ENCODE measurements at places on chromosomes 4 and X. TPM values are rescaled to one million over a fixed set of nuclear protein-coding genes. Genes with fewer than 3 reads are reported as not detected.

GRCh38 chrX:104902070-104902469 is 318.4 kb downstream of the TEX13A start:
- DNase-seq = no peak

The TBC1D8B gene
- total RNA-seq = 12.8 TPM

The GPR119 gene
- not detected for total RNA-seq

DNA sequence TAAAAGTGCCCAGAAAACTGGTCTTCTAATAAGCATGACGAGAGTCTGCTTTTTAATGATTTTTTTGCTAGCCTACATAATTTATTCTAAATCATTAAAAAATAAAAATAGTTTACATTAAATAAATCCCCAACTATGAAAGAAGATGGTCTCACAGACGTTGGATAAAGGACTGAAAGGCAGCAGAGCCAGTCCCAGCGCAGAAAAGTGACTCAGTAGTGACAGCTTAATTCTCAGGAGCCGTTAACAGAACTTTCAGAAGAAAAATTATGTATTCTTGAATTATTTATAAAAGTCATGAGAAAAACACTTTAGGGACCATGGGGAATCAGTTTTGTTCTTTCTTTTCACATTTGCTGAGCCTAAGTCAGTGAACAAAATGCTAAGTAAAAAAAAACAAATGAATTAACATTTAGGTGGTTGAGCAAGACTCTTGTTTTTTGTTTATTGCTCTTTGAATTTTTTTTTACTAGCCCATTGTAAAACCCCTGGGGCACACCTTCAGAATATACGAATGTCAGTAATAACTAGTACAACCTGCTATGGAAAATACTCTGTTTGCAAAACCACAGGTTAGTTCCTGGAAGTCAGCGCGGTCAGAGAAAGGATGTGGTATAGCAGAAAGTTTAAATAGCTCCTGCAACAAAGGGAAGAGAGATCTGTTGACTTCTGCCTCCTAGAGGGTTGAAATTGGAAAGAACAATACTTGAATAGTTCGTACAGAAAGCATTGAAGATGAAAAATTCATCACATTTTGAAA is 50.4 kb upstream of the CCDC160 start:
- DNase-seq = no peak

The S100P gene
- total RNA-seq = 7.2 TPM

The KDR gene
- 42.1 TPM for total RNA-seq

The PLXNB3 gene
- total RNA-seq = 18.7 TPM

- DNase-seq = no peak
Observed at GRCh38 chr4:15478724-15479088, 9.0 kb downstream of the CC2D2A start.

- peak; percentile 92 for DNase-seq
Observed at GRCh38 chrX:118495061-118495921, at the start of gene DOCK11. Gene DOCK11 (plus strand): TSS chrX:118495815. CDS start chrX:118495972, 157 bp downstream.

The KLKB1 gene
- total RNA-seq = 2.2 TPM

DNA sequence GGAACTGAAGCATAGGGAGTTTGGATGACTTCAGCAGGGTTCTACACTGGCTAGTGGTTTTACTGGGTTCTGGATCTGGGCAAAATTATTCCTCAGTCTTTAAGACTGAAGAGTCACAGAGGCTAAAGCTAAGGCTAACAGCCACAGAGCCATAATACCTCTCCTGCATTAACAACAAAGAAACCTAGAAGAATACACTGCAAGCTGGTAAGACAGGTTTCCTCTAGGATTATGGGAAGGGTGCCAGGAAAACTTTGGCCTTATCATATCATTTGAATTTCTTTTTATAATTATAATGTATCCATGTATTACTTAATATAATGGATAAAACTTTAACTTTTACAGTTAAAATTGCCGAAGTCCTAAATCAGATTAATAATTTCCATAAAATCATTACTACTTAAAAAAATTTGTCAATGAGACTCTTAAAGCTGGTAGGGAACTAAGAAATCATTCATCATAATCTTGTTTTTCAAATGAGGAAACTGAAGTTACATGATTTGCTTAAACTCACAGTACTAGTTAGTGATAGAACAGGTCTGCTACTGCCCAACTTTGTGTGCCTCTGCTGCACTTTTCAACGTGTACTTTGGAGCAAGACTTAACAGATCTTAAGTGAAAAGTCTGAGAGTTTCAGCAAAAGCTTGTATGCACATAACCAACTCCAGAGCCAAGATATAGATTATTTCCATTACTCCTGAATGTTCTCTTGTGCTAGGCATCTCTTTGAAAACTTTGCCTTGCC is 24.2 kb upstream of the PGRMC2 start:
- no peak for DNase-seq

- no peak for DNase-seq
Observed at GRCh38 chr4:183626168-183626567, 32.8 kb downstream of the RWDD4 start.

The BEX3 gene
- 83.7 TPM for total RNA-seq

GRCh38 chr4:21097026-21097425 is 396.8 kb downstream of the PACRGL start:
- DNase-seq = no peak

The KIT gene
- 9.6 TPM for total RNA-seq

DNA sequence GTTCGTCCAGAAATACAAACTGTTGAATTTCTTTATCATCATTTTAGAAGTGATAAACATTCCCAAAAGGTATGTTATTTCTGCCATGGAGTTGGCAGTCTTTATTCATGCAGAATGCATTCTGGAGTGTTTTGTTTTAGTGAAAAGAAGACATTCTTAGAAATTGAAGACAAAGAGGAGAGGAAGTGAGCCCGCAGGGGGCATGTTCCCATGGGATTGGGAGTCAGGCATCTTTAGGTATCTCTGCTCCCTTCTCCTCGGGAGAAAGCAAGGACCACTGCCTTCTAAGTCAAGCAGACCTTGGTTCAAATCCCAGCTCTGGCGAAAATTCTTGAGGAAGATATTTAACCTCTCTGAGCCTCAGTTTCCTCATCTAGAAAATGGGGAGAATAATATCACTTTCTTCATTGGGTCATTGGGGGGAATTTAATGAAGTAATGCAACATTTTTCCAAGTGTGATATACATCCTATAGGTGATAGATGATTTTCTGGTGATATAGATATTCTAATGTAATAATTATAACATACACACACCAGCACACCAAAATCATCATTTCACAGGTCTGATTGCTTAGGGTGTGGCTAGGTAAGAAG is 26.5 kb upstream of the CHRNA9 start:
- DNase-seq = no peak

The PNMA3 gene
- total RNA-seq = 0.57 TPM

DNA sequence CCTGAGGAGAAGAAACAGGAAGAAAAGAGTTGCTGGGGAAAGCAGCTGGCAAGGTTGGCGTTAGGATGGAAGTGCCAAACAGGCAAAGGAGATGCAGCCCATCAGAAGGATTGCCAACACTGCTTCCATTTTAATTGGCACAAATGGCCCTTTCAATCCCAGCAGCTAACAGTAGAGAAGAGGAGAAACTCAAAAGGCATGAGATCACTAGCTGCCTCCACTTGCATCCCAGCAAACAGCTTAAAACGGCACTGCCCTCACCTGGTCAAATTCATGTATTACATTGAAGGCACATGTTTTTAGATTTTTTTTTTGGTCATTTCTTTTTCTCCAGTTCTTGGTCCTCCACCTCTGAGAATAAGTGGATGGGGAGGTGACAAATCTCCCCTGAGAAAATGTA is 14.9 kb upstream of the LOC101059915 start:
- DNase-seq = no peak

The FABP2 gene
- total RNA-seq = not detected

DNA sequence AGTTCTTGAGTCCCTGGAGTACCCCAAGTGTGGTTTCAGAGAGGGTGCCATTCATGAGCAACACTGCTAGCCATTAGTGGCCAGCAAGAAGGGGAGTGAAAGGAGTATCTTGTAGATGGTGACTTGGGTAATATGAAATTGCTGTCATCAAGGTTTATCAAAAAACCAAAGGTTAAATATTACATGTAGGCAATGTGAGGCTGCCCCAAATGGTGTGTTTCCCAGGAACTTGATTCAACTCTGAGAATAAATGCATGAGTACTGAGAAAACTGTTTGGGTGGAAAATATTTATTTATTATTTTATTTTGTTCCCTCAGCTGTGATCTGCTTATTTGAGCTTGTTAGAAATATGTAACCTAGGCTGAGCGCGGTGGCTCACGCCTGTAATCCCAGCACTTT is 55.7 kb downstream of the AFF1 start:
- no peak for DNase-seq

The METAP1 gene
- total RNA-seq = 61.4 TPM

- DNase-seq = no peak
Observed at GRCh38 chrX:16067886-16068515, 55.4 kb upstream of the GRPR start.

DNA sequence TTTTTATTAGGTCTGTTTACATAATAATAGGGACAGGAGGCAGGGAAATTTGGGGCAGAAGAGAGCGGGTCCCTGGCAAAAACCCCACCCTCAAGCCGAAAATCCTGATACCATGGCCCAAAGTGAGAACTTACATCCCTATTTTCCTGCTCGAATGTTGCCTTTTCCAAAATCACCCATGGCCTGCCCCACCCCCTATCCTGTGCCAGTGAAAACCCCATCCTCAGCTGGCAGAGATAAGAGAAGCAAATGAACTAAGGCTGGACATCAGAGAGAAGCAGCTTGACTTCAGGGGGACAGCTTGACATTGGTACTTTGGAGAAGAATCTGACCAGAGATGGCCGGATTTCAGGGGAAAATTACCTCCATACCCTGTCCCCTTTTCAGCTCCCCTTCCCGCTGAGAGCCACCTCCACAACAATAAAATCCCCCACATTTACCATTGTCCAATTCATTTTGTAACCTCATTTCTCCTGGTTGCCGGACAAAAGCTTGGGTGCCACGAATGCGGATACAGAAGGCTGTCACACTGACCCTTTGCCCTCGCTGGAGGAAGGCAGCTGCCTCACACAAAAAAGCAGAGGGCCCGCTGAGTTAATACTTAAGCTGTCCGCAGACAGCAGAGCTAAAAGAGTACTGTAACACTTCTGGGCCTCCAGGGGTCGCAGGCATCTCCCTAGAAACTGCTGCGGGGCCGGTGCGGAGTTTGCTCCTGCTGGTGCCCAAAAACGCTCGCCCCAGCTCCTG is 196.2 kb downstream of the SNCA start:
- no peak for DNase-seq

The TMEM144 gene
- 18.9 TPM for total RNA-seq

DNA sequence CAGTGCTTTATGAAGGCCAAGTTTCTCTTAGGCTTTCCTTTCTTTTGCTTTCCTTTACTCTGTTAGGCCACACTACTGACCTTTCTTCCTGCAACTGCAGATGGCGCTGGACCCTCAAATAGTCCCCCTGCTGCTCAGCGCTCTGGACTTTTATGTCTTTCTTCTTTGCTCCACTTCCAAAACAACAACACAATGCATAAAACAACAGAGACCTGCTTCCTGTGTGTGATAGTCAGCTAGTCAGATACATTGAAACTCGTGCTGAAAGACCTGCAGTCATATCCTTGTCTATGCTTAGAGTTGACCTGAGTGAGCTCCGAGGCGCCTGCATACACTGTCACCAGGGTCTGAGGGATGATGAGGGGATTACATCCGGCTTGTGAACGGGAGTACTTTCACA is 108.9 kb upstream of the TEX13D start:
- DNase-seq = no peak

The ZNF595 gene
- 23.7 TPM for total RNA-seq

The MAPK10 gene
- total RNA-seq = 12.4 TPM

- no peak for DNase-seq
Observed at GRCh38 chrX:136211766-136212556, 39.2 kb downstream of the MAP7D3 start.

DNA sequence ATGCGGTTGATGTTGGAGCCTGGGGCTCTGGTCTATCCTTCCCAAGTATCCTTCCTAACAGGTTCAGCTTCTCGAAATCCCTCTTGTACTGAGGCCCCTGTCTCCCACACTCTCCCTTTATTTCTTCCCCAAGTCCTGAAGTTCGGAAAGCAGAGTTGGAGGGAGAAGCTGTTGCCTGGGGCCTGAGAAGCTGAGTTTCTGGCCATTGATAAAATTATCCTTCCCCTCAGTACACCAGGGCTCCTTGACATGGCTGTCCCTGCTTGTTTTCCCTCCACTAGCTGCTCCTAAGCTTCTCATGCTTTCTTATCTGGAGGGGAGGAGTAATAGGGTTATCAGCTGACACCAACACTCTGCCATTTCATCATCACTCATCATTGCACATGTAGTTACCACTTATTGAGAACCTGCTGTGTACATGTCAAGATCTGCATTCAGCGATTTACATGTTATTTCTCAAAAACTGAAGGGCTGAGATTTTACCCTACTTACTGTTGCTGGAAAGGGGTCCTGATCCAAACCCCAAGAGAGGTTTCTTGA is 58.0 kb downstream of the FUNDC1 start:
- no peak for DNase-seq

DNA sequence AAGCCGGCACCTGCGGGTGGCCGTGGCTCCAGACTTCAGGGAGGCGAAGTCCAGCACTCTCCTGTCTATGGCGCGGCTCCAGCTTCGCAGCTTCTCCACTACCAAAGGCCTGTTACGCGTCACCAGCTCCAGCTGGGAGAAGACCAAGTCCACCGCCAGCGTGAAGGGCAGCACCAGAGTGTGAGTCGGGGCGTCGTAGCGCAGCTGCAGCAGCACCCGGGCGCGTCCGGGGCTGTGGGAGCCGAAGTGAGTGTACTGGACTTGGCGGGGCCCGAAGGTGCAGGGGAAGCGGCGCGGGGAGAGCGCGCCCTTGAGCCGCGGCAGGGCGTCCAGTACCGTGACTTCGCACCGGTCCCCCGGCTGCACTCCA is 444 bp downstream of the FREM3 start:
- peak; percentile 52 for DNase-seq

- DNase-seq = peak; percentile 70
Observed at GRCh38 chrX:154002215-154002719, 17.4 kb downstream of the IRAK1 start.

The ATP2B3 gene
- total RNA-seq = 0.19 TPM

- DNase-seq = no peak
Observed at GRCh38 chr4:140351093-140352075, 22.1 kb upstream of the SCOC start.

DNA sequence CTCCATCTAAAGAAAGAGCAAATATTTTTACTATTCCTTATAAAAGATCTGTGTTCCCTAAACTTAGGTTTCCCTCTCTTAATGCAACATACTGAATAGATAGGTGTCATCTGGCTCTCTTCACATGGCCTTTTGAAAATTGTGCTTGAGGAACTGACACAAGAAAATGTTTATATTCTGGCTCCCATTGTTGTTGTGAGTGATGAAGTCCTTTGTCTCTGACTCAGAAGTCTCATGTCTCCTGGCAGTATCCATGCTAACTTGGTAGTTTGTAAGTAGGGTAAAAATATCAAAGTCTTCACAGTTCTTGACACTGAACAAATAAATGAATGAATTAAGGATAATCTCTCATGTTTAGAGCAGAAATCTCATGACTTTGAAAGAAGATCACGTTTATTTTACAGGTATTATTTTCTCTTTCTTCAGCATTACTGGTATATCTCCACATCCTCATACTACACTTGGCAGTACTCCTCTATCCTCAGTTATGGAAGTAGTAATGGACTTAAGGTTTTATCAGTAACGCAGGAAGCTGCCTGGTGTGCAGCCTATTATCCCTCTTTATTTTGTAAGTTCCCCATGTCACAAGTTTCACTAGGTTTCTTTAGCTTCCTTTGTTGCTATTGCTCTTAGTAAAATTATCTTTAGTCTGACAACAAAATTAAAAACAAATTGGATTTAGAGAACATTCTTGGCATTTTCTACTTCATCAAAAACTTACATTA is 14.2 kb upstream of the PABPC4L start:
- DNase-seq = no peak

The PRICKLE3 gene
- total RNA-seq = 11.9 TPM

- no peak for DNase-seq
Observed at GRCh38 chrX:47197526-47197925, 3.9 kb downstream of the UBA1 start.
